ENCODE measurements at places on chromosomes 6 and 20.

DNA sequence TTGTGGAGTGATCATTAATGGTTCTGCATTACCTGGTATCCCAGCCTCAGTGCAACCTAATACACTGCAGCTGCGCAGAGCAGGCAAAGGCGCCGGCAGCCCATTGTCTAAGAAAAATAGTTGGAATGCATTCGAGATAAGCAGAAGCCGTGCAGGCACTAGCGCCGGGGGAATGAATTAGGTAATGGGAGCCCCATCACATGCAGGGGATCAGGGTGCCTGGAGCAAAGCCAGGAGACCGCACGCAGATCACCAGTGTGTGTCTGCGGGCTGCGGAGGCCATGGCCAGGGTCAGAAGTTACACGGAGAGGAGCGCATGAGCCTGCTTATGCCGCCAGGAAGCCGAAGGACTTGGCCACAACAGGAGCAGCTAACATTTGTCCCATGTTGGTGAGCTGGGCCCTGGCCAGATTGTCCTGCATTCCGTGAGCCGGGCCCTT, 156.8 kb downstream of the DLL1 start:
- no peak for DNase-seq

GRCh38 chr6:111548368-111548767, 57.3 kb downstream of the TRAF3IP2 start:
- DNase-seq, result no peak

- no peak for DNase-seq
Observed at GRCh38 chr6:14085176-14085787, 32.3 kb upstream of the CD83 start.

- no peak for DNase-seq
Observed at GRCh38 chr20:31824554-31825313, 5.6 kb downstream of the MYLK2 start.

DNA sequence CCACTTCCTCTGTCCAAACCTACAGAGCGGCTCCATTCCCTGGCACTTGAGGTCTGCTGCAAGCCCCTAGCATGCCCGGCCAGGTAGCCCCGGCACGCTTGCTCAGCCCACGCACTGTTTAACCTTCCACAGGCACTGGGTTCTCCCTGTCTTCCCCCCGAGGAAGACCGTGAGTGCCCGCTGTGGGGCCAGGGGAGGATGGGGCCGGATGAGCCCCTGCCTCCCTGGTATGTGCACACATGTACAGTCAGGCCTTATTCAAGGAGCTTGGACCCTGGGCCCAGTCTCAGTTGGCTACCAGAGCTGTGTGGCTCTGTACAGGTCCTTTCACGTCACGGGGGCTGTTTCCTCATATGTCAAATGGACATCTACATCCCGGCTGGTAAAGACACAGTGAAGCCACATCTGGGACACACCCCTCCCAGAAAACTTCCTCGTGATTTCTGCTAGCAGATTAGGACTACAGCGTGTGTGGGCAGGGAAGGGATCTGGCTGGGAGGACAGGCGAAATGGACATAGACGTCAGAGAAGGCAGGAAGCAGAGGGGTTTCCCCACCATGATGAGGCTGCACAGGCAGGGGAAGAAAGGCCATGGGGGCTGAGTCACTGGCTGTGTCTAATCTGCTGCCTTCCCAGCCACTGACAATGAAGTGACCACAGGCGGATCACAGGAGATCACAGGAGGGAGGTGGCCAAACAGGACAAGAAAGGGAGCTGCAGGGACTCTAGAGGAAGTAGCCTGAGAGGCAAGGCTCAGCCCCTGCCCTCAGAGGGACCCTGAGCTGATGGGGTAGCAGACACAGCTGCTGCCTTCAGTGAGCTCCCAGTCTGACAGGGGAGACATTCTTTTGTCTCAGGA, 62.9 kb downstream of the MRPL14 start:
- DNase-seq, result no peak

- no peak for DNase-seq
Observed at GRCh38 chr6:4678506-4679300, 97.5 kb upstream of the CDYL start.

DNA sequence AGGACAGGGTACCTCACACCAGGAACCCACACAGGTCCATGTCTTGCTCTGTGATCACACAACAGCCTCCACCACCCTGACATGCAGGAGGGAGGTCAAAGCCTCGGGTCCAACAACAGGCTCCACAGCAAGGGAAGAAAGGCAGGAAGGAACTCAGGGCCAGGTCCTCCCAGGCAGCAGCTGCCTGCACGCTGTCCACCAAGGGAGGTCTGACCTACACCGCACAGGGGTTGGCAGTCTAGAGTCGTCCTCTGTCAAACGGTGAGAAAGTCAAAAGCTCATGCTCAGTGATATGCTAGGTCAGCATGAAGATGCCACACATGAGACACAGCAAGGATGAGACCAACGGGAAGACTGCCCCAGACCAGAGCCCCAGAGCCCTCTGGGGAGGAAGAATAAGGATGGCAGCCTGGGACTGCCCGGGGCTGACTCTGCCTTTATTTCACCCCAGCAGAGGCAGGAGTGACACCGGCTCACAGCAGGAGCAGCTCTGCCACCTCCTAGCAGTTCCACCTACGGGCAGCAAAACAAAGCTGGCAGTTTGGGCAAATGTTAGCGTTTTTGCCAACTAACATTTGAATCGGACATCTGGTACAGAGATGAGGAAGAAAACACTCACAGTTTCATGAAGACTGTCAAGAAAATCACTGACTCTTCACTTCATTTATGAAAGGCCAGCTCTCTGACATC, 8.5 kb downstream of the GMEB2 start:
- DNase-seq, result no peak

GRCh38 chr6:85166114-85166741, 283.7 kb upstream of the NT5E start:
- no peak for DNase-seq

DNA sequence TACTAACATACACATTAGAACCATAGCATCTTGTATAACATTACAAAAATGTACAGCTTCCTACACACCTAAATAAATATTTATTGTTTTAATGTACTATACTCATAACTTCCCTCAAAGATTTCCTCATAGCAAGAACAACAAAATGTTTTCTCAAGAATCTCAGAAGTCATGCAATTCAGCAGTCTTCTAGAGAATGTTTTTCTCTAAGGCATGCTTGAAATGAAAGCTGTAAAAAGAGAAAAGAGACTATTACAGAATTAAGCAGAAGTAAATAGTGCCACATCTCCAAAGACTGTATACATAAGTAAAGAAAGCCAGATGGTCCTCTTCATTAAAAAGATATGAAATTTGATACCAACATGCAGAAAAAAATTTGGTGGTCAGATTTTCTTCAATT, 672.2 kb downstream of the EPM2A start:
- no peak for DNase-seq
